ENCODE measurements at places on chromosomes 12 and 14.

DNA sequence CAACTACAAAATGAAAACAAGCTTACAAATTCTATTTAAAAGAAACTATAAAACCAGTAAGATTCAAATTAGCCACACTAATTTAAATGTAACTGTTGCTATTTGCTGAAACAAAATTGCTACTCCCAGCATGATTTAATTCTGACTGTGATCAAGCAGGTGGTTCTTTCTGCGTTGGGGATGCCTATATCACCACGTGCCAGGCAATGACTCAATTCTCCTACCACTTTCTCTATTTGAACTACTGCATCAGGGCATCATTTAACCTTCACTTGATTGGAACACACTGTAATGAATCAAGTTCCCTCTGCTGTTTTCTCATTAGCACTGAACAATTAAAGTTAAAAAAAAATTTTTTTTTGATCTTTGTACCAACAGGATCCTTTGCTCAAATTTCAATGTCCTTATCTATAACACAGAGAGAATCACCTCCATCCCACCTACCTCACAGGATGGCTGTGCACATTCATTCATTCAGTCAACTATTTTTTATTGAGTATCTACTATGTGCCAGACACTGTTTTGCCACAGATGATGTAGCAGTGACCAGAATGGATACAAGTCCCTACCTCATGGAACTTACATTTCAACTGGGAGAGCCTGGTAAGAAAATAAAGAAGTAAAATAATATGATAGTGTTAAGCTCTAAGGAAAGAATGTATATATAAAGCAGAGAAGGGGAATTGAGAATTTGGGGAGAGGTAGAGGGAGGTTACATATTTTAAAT is 8.0 kb upstream of the ACTN1 start:
- DNase-seq: no peak

GRCh38 chr14:74549588-74549987 is 56.0 kb downstream of the ISCA2 start:
- no peak for DNase-seq

GRCh38 chr12:117053050-117053400 is 46.2 kb downstream of the TESC start:
- DNase-seq: no peak

DNA sequence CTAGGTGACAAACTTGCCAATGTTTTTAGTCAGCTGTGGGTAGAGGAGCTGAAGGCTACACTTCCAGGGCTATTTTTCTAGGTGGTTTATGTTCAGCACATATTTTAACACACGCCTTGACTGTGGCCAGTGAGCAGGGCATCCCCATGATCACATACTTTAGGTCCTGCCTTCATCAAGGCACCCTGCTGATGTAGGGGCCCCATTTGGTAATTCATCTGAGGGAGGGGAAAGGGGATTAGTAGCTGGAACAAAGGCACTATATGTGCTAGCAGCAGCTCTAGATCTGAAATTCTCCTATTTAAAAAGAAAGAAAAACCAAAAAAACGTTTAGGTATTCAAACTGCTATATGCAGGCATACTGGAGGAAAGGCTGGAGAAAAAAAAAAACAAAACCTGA is 14.5 kb downstream of the EGLN3 start:
- DNase-seq: no peak

DNA sequence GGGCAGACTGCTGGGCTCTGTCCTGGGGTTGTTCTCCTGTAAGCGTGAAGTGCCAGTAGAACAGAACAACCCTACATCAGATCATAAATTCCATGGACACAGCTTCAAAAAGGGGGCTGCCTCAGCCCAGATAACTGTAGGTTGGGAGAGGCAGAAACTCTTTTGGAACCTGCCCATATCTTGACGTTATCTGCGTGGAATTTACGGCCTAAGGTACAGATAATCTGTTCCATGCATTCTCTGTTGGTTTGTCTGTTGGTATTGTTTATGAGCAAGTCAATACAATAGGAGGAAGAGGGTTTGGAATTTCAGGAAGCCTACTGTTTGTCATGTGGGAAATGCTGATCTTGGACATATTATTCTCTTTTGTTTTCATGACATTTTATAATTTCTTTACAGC is 36.7 kb downstream of the SLC25A47 start:
- no peak for DNase-seq

DNA sequence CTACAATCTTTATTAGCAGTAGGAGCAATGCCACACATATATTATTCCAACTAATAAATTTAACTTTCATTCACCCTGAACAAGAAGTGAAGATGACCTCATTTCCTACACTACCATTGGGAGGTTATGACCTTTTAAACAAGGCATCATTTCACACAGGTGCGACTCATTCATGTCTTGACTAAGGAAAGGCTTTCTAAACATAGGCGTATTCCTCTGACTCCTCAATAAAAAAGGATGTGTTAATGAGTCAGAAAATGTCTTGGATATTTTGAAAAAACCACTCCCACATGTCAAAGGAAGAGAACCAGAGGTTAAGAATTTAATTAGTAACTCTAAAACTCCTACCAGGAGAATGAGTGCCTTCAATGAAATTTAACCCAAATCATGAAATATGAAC is 115.2 kb downstream of the PRICKLE1 start:
- DNase-seq: no peak

- no peak for DNase-seq
Measured at GRCh38 chr12:52168019-52168717, 23.6 kb downstream of the KRT80 start.

GRCh38 chr12:99059824-99060511 is 414.9 kb downstream of the APAF1 start:
- no peak for DNase-seq

DNA sequence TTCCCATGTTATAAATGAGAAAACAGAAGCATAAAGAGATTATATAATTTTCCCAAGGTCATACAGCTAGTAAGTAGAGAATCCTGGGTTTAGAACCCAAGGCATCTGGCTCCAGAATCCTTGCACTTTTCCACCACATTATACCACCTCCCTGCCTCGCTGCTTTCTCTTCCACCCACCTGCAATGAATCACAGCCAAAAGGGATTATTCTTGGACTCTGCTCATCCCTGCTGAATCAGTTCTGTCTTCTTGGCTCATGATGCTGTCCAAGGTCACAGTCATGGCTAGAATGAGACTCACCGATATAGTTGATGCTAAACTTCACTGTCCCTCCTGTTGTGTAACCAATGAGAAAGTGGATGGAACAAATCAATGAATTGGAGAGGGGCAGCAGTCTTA is 356.6 kb downstream of the FUT8 start:
- DNase-seq: no peak

DNA sequence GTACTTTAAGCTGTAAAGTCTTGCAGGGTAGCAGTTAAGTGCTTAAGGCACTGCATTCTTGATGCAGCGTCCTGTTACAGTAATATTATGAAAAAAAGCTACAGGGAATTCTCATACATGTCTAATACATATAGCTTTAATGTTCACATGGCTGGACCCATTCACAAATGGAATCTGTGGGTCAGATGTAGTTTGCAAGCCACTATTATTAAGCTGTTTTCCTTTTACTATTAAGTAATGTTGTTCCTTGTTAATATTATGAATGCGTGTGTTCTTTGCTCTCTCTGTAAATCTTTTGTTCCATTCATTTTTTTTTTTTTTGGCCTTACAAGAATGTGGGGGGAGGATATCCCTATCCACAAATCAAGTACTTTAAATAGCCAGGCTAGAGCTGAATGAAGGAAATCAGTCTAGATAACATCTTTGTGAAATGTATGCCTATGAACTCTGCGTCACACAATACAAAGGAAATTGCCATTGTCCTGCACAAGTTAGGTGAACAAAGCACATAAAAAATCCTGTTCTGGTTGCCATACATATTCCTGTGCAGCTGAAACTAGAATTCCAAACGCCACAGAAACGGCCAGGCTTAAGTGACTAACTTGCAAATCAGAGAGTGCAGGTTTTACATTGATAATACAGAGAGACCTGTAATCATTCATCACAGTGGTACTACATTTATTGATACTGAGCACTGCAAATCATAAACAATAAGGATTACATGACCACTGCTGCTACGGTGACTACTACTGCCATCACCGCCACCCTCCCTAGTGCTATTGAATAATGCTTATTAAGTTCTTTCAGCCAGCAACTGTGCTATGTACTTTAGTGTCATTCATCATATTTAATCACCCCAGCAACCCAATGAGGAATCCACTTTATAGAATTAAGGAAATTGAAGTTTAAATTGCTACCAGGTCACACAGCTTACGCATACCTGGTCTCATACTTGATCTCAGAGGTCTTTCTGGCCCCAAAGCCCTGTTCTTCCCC is 111.9 kb downstream of the HMGA2 start:
- DNase-seq: no peak

- DNase-seq: no peak
Measured at GRCh38 chr12:11663130-11663529, 13.7 kb downstream of the ETV6 start.

- no peak for DNase-seq
Measured at GRCh38 chr14:58752289-58752688, 114.5 kb downstream of the DACT1 start.

DNA sequence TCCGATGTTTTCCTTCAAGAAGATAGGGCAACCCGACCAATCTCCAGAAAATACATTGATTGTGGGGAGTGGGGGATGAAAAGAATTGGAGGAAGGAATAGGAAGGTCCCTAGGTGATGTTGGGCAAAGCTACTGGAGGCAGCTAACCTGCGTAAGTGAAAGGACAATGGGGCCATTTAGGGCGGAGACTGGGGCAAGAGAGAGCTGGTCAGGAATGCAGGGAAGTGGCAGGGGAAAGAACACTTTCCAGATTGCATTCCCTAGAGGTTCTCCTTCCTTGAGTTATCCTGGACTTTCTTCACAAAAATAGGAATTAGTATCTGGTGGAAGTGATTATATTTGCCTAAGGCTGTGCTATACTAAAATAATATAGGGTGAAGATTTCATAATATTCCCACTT is 151.8 kb upstream of the HMGA2 start:
- DNase-seq: no peak

DNA sequence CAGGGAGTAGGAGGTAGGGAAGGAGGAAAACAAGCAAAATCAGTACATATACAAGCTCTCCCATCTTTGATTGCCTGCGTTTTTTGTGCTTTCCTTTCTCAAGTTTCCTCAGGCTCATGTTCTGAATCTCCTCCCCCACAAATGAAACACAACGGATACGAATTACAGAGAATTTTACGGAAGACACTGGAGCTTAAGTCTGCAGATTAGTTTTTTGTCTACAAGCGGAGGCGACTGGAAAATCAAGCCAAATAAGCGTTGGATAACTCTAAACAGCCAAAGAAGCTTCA is 612 bp downstream of the WBP11 start:
- no peak for DNase-seq

- DNase-seq: peak; percentile 29
Measured at GRCh38 chr14:77882098-77882497, 82.2 kb downstream of the ADCK1 start.

- DNase-seq: no peak
Measured at GRCh38 chr12:6426882-6427671, 17.7 kb upstream of the CD27 start.

DNA sequence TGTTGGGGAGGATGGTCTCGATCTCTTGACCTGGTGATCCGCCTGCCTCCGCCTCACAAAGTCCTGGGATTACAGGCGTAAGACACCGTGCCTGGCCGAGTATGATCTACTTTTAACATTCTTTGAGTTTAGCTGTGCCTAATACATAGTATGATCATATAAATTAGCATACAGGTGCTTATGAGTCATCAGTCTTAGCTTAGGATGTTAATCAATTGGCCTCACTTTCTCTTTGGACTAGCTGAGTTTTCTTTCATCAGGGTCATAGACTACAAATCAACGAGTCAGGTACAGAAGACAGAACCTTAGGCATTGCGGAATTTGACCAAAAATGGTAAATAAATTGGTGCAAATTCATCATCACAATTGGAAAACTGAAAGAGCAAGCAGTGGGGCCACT is 2.2 kb downstream of the SLC25A21 start:
- no peak for DNase-seq

DNA sequence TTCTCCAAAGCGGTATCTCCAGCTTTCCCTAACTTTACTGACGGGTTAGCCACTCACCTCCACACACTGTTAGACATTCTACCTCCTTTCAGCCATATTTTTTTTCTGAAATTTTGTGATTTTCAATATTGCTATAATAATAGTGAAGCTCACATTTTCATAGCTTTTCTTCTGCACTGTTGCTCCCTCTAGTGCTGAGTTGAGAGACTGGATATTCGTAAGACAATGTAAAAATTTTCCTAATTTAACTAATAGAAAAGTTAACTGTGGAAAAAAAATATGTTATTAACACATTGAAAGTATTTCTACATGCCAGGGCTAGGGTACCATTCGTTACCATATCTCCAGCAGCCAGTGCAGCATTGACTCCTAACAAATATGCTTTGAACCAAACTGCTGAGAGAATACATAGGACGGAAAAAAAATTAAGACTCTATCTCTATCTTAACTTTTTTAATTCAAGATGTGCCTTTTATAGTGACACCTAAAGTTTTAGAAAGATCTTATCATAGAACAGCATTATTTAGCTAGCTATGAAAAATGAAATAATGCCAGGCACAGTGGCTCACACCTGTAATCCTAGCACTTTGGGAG is 48.7 kb upstream of the ABCC9 start:
- no peak for DNase-seq

DNA sequence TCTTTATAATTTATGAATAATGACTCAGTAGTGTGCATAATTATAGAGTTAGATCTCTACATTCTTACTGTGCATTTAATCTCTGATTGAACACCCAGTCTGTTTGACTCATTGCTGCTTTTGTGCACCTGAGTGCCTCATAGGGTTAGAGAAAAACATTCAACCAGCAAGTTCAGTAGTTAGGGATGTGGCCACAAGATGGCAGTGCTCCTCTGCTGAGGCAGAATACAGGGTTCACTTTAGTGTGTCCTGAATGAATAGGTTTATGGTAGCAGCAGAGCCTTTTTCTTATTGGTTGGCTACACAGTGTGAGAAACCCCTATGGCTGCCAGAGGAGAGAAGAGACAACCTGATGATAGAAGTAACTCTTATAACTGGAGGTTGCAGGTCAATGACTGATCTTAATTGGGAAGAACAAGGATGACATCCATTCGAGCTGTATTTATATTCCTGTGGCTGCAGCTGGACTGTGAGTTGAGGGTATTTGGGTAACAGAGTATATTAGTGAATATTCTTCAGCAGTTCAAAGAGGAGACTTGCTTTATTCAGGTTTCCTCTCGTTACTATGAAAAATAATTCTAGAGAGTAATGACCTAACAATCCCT is 194.9 kb upstream of the OR4E1 start:
- peak; percentile 34 for DNase-seq

DNA sequence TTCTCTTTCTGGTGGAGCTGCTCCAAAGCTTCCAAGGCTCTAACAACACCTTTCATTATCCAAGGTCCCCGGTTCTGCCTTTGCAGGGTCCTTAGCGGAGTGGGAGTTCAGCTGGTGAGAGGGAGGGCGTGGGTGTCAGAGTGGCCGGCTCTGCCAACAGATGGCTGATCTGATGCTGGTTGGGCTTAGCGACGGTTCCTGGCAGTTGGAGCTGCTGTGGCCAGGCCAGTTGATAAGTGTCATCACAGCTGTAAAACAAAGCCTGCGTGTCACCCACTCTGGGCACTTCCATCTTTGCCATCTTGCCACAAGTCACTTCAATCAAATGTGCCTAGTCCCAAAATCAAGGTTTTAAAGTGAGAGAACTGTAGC is 36.3 kb downstream of the RIN3 start:
- no peak for DNase-seq
